ENCODE measurements at places on chromosomes 2 and 18. TPM values are rescaled to one million over a fixed set of nuclear protein-coding genes. Genes with fewer than 3 reads are reported as not detected.

The MARCO gene
- not detected for polyA plus RNA-seq

The KCNIP3 gene
- 15.4 TPM for polyA plus RNA-seq

The FTCDNL1 gene
- 0.97 TPM for polyA plus RNA-seq

DNA sequence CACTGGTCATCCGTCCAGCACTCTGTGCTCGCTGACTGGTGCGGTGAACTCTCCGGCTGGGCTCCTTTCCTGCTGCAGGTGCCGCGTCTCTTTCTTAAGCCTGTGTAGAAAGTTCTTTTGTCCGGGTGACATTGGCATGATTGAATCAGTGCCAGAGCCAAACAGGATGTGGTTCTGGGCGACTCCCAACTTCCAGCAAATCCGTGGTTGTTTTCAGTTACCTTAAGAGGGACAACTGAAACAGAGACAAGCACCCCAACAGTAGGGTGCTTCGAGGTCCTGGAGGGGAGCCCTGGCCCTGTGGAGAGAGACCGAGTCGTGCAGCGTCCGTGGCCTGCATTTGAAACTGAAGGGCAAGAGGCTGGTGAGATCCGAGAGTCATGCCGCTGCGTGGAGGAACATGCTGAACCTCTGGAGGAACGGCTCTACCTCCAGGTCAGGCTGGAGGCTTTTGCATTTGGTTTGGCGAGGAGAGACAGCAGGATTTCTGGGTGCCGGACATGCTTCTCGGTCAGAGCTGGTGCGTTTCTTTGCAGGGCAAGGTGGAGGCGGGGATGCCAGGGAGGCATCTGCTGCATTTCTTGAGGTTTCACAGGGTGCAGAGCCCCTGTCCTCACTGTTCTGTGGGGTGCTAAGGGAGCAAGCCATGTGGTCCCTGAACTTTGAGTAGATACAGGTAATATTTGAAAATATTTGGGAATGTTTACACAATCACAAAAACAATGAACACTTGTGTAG lies 26.8 kb downstream of the SH3BP4 start:
- DNase-seq = no peak

GRCh38 chr18:56580026-56580425 lies 58.4 kb downstream of the TXNL1 start:
- no peak for DNase-seq

- DNase-seq = no peak
These were observed 29.9 kb upstream of the TRIB2 start for GRCh38 chr2:12686708-12687283.

GRCh38 chr2:63866009-63866709 lies 24.5 kb downstream of the UGP2 start:
- no peak for DNase-seq

- DNase-seq = no peak
These were observed 2.1 kb upstream of the PARD6G start for GRCh38 chr18:80249217-80250093.

DNA sequence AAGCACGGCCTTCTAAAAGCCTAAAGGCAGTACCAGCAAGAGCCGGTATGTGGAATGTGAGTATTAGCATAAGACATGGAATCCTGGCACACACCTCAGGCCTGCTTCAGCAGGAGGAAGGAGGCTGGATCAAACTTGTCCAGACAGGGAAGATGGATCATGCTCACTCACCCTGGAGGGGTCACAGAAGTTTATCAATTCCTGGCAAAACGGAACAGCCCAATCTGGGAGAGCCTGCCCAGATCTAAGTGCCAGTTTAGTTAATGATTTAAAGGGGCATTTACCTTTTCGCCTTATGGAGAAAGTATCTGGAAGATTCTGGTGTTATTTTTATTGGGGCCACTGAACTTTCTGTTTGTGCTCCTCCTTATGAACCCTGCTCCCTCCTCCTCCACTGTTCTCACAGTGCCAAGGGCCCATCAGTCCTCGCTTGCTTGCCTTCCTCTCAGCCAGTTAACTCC lies 58.3 kb upstream of the NFE2L2 start:
- DNase-seq = no peak

DNA sequence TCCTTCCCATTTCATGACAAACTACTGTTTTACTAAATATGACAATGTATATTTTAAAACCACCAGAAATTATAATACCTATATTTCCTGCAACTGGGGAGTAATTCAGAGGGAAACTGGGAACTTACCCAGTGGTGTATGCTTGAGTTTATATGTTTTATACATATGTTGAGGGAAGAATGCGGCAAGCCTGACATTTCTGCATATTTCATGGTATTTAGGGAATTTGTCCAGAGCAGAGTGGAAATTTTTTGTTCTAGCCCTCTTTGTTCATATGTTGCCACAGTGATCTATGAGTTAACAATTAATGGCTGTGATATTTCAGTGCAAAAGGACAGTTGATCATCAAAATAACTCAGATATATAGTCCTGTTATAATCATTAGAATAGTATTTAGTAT lies 230.8 kb upstream of the VWC2L start:
- no peak for DNase-seq
